ENCODE measurements at places on chromosomes 4 and X.

GRCh38 chr4:159269116-159269515, 166.2 kb downstream of the RAPGEF2 start:
- no peak for DNase-seq

DNA sequence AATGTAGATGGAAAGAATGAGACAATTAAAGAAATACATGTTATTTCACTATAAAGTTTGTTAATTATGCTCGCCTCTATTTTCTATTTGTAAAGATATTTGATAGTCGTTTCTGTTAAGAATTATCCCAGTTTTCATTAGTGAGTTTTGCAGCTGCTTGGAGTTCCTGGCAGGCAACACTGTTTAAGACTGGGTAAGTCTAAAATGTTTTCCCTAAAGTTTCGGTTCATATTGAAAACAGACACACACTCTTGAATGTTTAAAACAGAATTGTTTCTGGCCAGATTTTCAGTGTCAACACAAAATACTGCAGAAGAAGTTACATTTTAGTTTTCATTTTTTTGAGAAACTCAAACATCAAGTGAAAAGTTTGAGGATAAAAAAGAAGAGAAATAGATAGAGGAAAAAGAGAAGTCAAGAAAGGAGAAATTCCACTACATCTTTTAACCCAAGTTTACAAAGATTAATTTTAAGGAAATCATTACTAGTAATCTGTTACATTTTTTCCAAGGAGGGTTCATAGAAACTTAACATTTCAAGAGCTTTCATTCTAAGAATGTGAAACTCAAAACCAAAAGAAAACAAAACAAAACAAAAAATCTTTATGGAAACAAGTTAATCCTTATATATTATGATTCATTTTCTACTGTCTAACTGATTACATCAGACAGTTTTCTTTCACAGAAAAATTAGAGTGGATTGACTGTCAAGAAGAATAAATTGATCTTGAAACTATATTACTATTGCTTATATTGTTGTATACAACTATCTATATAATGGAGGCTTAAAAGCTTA, 305.5 kb downstream of the FAT4 start:
- no peak for DNase-seq

- no peak for DNase-seq
These were observed 43.9 kb upstream of the SFRP2 start for GRCh38 chr4:153832720-153833287.

DNA sequence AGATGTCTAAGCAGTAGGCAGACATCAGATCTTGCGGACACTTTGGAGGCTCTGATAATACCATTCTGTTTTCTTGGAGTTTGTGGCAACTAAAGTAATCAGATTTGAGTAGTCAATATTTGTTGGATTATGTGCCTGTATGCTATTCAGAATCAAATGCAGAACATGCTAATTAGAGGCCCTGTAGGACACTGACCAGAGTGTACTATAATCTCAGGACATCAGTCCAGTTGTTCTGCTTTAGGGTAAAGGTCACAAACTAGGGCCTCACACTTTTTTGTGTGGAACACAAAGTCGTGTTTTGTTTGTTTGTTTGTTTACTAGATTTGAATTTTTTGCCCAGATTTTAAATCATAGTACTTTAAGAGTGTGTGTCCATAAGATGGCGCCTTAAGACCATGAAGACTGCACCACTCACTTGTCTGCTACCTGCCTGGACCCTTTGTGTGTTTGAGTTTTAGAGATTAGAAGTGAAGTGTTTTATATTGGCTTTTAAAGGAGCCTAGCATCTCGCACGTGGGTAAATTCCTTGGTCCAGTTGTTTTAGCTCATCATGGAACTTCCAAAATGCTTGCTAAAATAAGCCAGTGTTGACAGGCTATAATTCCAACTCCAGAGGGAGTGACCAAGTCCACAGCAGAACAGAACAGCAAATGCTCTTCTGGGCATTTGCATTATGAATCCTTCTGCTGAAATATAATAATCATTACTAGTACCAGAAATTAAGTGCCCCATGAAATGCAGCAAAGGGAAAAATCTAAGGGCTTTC, 34.7 kb downstream of the IL13RA1 start:
- DNase-seq = peak; percentile 1

DNA sequence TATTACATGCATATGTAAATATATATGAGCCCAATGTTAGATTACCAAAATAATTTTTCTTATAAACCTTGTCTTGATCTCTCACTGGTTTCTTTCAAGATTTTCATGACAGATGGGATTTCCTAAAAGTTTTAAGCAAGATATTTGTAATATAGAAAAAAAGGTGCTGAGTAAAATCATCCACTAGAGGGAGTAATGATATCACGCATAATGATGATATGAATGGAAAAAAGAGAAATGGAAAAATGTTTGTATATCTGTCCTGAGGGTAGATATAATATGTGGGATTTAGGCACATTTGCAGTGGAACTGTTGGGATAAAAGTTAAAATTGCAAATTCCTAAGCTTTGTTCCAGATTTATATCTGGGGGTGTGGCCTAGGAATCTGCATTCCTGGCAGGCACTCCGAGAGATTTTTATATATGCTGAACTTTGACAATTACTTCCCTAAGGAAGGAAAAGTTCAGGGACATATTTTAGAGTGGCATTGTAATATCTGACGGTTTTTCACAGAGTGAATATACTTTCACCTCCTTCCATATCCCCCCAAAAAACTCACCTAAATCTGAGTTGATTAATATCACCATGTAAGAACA, 60.5 kb downstream of the TMA16 start:
- DNase-seq = peak; percentile 54

- DNase-seq = no peak
These were observed 542 bp downstream of the RNF150 start for GRCh38 chr4:141132709-141133145.

DNA sequence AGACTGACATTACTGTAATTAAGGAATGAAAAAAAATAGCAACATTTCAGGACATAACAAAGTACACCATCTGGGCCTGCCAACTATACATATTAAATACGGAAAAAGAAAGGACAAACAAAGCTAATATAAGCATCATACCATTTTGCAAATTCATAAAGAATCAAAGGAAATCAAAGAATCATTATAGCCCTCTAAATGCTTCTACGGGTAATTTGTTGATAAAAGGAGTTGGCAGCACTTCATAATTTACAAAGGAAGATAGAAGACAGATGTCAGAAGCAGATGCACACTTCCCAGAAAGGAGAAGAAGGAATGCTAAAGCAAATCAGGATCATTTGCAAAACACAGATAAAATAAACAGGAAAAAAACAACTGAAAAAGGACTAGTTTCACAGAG, 1757.3 kb downstream of the PCDH7 start:
- no peak for DNase-seq

GRCh38 chr4:91198951-91199350, 1071.8 kb downstream of the CCSER1 start:
- DNase-seq = no peak

DNA sequence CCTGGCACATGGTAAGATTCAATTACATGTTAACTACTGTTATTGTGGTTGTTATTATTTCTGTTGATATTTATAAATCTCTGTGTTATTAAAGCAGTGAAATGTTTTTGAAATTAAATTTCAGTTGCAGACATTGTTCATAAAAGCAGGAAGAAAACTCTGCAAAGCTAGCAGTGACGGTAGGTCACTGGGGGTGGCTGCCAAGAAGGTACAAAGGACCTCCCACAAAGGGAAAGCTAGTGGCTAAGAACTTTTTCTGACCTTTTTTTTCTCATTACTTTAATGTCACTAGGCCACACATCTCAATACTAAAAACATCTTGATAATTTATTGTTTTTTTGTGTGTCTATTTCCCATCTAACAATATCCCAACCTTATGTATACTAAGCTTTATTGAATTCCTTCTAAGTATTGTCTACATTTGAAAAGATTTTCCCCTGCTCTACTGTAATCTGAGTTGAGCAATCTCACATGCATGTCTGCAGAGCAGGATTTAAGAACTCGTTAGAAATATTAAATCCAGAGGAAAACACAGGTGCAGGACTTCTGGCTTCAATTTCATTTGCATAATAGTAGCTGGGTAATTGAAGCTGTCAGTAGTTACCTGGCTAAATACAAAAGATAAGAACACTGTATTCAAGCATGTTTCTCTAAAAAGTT, 197.3 kb downstream of the CFAP299 start:
- DNase-seq = no peak

GRCh38 chr4:88138561-88138960, 19.9 kb downstream of the ABCG2 start:
- no peak for DNase-seq

GRCh38 chr4:150962245-150962644, 52.8 kb downstream of the LRBA start:
- DNase-seq = no peak

- peak; percentile 8 for DNase-seq
These were observed 109.3 kb upstream of the KLHL13 start for GRCh38 chrX:118225711-118226428.

DNA sequence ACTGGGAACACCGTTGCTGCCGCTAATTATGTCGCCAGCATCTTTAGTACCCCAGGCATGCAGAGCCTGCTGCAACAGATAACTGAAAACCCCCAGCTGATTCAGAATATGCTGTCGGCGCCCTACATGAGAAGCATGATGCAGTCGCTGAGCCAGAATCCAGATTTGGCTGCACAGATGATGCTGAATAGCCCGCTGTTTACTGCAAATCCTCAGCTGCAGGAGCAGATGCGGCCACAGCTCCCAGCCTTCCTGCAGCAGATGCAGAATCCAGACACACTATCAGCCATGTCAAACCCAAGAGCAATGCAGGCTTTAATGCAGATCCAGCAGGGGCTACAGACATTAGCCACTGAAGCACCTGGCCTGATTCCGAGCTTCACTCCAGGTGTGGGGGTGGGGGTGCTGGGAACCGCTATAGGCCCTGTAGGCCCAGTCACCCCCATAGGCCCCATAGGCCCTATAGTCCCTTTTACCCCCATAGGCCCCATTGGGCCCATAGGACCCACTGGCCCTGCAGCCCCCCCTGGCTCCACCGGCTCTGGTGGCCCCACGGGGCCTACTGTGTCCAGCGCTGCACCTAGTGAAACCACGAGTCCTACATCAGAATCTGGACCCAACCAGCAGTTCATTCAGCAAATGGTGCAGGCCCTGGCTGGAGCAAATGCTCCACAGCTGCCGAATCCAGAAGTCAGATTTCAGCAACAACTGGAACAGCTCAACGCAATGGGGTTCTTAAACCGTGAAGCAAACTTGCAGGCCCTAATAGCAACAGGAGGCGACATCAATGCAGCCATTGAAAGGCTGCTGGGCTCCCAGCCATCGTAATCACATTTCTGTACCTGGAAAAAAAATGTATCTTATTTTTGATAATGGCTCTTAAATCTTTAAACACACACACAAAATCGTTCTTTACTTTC, 1.8 kb downstream of the UBQLN2 start:
- DNase-seq = peak; percentile 4

DNA sequence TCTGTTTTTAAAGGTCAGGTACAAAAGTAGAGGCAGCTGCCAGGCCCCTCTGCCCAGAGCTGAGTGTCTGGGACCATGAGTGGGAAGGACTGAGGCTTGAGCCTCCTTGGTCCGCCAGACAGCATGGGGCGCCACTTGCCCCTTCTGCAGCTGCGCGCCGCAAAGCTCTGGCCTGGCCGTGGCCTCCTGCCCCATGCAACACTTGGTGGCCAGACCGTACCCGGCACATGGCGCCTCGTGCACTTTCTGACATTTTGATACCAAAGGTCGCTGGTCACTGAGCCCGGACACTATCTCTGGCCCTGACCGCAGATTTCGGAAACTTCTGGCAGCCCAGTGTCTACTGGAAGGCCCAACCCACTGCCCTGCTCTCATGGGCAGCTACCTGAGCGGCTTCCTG, 18.6 kb downstream of the CLTRN start:
- no peak for DNase-seq

DNA sequence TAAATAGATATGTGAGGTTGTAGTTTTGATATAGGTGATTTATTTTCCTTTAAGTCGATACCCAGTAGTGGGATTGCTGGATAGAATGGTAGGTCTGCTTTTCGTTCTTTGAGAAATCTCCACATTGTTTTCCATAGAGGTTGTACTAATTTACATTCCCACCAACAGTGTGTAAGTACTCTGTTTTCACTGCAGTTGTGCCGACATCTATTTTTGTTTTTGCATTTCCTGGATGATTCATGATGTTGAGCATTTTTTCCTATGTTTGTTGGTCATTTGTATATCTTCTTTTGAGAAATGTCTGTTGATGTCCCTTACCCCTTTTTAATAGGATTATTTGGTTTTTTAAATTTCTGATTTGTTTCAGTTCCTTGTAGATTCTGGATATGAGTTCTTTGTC, 120.7 kb downstream of the NAA11 start:
- no peak for DNase-seq

DNA sequence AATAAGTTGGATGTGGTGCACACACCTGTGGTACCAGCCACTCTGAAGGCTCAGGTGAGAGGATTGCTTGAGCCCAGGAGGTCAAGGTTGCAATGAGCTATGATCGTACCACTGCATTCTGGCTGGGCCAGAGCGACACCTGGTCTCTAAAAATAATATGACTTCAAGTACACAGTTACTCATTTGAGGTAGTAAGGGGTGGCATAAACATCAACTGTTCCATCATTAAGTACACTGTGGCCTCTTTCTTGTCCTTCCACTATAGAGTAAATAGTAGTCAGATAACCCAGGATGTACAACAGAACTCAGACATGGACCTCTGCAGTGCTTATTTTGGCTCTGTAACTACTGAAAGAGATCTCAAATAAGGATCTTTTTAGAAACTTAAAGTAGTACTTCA, 10.6 kb downstream of the FAM9B start:
- DNase-seq = no peak

- DNase-seq = no peak
These were observed 177.9 kb upstream of the IL15 start for GRCh38 chr4:141458501-141458900.

GRCh38 chr4:139808808-139809756, 143.5 kb downstream of the MGST2 start:
- no peak for DNase-seq

GRCh38 chr4:153450544-153450917, 15.6 kb upstream of the TMEM131L start:
- DNase-seq = no peak

DNA sequence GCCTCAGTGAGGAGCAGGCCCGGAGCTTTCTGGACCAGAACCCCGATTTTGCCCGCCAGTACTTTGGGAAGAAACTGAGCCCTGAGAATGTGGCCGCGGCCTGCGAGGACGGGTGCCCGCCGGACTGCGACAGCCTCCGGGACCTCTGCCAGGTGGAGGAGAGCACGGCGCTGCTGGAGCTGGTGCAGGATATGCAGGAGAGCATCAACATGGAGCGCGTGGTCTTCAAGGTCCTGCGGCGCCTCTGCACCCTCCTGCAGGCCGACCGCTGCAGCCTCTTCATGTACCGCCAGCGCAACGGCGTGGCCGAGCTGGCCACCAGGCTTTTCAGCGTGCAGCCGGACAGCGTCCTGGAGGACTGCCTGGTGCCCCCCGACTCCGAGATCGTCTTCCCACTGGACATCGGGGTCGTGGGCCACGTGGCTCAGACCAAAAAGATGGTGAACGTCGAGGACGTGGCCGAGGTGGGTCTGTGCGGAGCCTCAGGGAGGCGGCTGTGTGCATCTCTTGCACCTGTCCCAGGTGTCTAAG, 323 bp downstream of the PDE6B start:
- DNase-seq = no peak

- no peak for DNase-seq
These were observed 814 bp upstream of the LOC101059915 start for GRCh38 chrX:71666240-71667223.

- no peak for DNase-seq
These were observed 29.1 kb downstream of the TBC1D14 start for GRCh38 chr4:6938647-6939271.

- DNase-seq = peak; percentile 13
These were observed 50.4 kb upstream of the CCDC160 start for GRCh38 chrX:134186362-134187121.

All from hematopoietic multipotent progenitor cell treated with erythropoietin and hydrocortisone succinate and interleukin-3 and kit ligand, for 8 days (in vitro differentiated cells).